ENCODE measurements at places on chromosomes 7 and 10. TPM values are rescaled to one million over a fixed set of nuclear protein-coding genes. Genes with fewer than 3 reads are reported as not detected.

Gene IKZF1
- total RNA-seq, result 1.3 TPM

Gene MYH16
- 0.89 TPM for total RNA-seq

Gene CALCR
- not detected for total RNA-seq

Gene TWIST1
- total RNA-seq, result 6.3 TPM

Gene OR6V1
- not detected for total RNA-seq

Gene CLRN3
- total RNA-seq, result not detected
